ENCODE measurements at places on chromosomes 12 and 14.

DNA sequence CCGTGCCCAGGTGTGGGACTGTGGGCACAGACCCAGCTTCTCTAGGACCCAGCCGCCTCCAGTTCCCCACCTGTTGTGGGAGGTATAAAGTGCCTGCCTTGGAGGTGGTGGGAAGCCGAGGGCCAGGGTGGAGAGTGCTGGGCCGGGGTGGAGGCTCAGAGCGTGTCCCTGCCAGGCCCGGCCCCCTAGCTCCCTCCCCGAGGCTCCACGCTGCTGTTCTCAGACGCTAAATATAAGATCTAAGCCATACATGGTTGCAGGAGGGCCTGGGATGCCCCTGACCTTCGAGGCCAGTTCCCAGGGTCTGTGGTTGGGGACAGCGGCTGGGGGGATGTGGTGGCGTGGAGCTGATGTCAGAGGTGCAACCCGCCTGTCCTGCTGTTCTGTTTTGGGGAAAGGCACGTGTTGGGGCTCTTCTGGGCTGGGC, 10.8 kb downstream of the INF2 start:
- DNase-seq, result no peak

- no peak for DNase-seq
Observed at GRCh38 chr12:84756961-84757360, 155.6 kb downstream of the SLC6A15 start.

GRCh38 chr14:101354726-101355125, 206.6 kb upstream of the DIO3 start:
- no peak for DNase-seq

DNA sequence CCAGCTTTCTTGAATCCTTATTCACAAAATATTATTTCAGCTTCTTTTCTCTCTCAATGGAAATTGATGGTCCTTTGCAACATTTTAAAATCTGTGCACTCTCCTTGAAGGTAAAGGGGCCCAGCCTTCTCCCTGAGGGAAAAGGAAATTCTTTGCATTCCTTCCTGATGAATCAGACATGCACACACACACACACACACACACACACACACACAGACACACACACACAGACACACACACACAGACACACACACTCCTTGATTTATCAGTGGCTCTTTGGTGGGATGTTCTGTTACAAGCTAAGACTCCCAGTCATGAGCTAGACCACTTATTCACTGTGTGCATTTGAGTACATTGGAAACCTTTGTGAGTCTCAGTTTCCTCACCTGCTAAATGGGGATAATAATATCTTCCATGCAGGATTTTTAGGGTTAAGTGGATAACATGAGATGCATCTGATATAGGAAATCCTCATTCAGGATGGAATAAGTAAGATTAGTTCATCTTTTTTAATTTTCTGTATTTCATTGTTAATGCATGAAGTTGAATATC, 45.1 kb upstream of the HMGA2 start:
- no peak for DNase-seq

DNA sequence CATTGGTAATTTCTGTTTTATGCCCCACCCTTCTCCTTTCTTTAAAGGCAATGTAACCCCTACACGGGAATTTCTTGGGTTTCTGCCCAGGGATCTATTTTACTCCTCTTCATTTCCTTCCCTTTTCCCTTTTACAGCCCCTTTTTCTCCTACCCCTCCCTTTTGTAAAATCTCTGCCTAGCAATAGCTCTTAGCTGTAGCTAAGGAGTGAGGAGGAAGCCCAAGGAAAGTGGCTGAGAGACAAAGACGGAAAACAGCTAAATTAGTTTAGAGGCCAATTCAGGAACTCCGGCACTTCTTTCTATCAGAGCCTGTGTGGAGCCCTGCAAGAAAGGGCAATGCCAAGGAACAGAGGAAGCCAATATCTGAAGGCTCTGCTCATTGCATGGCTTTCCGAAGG, 40.3 kb downstream of the SOCS2 start:
- no peak for DNase-seq

GRCh38 chr12:49702676-49703215, 4.5 kb downstream of the FMNL3 start:
- DNase-seq, result no peak

GRCh38 chr12:111196532-111196931, 172.4 kb downstream of the PHETA1 start:
- DNase-seq, result no peak

DNA sequence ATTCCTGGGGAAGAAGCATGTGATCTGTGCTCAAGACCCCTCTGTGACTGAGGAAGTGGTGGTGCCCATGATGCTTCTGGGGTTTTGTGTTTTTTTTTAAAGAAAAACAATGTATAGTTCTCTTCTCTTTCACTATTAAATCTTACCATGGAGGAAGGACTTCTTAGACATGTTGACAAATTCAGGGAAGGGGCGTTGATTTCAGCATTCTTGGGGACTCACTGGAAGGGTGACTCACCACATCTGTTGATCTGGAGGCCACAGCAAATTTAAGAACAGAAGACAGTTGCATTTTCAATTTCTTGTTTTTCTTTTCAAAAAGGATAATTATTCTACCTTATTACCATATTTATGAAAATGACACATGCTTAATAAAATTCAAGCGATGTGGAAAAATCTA, 152.9 kb upstream of the RTL1 start:
- DNase-seq, result no peak

DNA sequence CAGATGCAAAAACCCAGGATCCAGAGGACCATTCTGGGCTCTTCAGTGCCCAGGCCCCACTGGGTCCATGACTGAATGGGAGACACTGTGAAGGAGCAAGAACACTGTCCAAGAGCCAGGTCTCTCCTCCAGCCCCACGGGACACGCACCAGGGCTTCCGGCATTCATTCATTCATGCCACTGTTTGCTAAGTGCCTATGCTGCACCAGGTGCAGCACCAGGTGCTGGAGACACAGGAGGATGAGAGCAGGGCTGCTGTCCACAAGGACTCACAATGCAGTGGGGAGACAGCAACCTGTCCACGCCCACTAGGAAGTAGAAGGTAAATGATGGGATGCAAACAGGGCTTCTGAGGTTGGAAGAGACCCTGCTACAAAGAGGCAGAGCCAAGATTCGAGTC, 20.4 kb downstream of the CLMN start:
- no peak for DNase-seq

All from NCI-H82 (cell line).